ENCODE measurements at places on chromosomes 7 and 10.
A peak's percentile ranks its signal among the peaks of the same experiment; 100 is the strongest.

DNA sequence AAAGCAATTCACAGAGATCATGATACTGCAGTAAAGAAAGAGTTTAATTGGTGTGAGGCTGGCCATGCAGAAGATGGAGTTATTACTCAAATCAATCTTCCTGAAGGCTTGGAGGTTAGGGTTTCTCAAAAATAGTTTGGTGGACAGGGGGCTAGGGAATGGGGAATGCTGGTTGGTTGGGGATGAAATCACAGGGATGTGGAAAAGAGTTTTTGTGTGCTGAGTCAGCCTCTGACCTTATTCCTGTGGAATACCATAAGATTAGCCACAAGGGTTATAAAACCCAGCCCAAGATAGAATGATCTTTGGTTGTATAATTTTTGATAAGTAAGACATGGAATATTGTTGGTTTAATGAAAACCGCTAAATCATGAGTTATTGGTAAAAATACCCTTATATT is 764.3 kb downstream of the TYW1 start:
- H3K27me3 ChIP-seq, result no peaks in the 10 kb centered on the region
- no peak for DNase-seq

GRCh38 chr7:2045559-2046405 is 187.0 kb downstream of the MAD1L1 start:
- no peaks in the 10 kb centered on the region for H3K27me3 ChIP-seq
- no peak overlapping the region for H3K4me3 ChIP-seq
- no peak for DNase-seq
- peaks cover 17% of the 10 kb centered on the region for H3K36me3 ChIP-seq
- no peaks in the 10 kb centered on the region for H3K4me1 ChIP-seq

- H3K4me3 ChIP-seq, result no peak overlapping the region
- H3K27me3 ChIP-seq, result peaks cover 32% of the 10 kb centered on the region
- H3K4me1 ChIP-seq, result peaks cover 8% of the 10 kb centered on the region
Observed at GRCh38 chr7:2698581-2699288, 10.7 kb downstream of the AMZ1 start.

GRCh38 chr7:17304926-17305325 is 6.5 kb downstream of the AHR start:
- peak overlapping the region; percentile 70 for H3K4me3 ChIP-seq
- H3K27me3 ChIP-seq, result no peaks in the 10 kb centered on the region
- H3K4me1 ChIP-seq, result peaks cover 23% of the 10 kb centered on the region
- H3K36me3 ChIP-seq, result peaks cover 7% of the 10 kb centered on the region
- DNase-seq, result peak; percentile 94

- H3K27ac ChIP-seq, result no peak overlapping the region
- no peak overlapping the region for H3K4me3 ChIP-seq
- no peaks in the 10 kb centered on the region for H3K36me3 ChIP-seq
- no peaks in the 10 kb centered on the region for H3K4me1 ChIP-seq
- no peaks in the 10 kb centered on the region for H3K27me3 ChIP-seq
Observed at GRCh38 chr7:121449329-121449728, 53.2 kb upstream of the FAM3C start.

- no peak for DNase-seq
- no peaks in the 10 kb centered on the region for H3K27me3 ChIP-seq
- no peak overlapping the region for H3K4me3 ChIP-seq
Observed at GRCh38 chr10:32151871-32152270, 95.6 kb upstream of the KIF5B start.

- no peaks in the 10 kb centered on the region for H3K36me3 ChIP-seq
- no peak overlapping the region for H3K27ac ChIP-seq
- H3K4me3 ChIP-seq, result peak overlapping the region; percentile 32
- H3K4me1 ChIP-seq, result peaks cover 21% of the 10 kb centered on the region
Observed at GRCh38 chr7:39811161-39811614, 138.9 kb upstream of the CDK13 start.

DNA sequence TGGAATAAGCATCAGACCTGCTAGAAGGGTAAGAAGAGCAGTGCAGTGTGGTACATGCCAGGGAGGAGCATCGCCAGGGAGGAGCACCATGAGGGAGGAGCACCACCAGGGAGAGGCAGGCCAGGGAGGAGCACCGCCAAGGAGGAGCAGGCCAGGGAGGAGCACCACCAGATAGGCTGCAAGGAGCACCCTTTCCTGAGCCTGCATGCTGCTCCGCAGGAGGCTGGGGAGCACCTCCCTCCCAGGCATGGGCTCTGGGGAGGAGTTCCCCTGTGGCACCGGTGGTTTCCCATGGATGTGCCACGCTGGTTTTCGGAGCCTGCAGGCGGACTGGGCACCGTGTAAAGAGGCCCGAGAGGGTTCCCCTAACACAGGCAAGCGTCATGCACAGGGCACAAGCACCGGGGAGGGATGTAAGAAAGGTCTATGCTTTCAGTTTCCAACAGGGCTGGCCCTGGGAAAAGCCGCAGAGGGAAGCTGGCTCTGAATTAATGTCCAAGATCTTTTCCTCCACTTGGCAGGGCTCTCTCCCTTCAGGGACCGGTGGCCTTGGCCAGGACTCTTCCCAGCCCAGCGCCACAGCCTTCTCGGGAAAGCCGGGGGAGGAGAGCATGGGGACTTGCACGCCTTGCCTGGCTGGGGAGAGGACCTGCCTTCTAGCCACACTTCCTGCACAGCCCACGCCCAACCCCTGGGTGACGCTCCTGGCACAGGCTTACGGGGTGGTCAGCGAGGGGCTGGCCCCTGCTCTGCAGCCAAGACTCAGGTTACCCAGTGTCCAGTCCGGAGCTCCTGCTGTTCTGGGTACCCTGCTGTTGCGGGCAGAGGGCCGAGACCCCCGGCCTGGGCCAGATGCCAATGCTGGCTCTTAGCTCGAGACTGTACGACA is 11.5 kb upstream of the GPER1 start:
- H3K4me1 ChIP-seq, result peaks cover 6% of the 10 kb centered on the region
- peak overlapping the region; percentile 25 for H3K4me3 ChIP-seq
- peak; percentile 32 for DNase-seq
- peak overlapping the region; percentile 32 for H3K27ac ChIP-seq

Data from MCF 10A (cell line).